ENCODE measurements at places on chromosomes 7 and 10.

DNA sequence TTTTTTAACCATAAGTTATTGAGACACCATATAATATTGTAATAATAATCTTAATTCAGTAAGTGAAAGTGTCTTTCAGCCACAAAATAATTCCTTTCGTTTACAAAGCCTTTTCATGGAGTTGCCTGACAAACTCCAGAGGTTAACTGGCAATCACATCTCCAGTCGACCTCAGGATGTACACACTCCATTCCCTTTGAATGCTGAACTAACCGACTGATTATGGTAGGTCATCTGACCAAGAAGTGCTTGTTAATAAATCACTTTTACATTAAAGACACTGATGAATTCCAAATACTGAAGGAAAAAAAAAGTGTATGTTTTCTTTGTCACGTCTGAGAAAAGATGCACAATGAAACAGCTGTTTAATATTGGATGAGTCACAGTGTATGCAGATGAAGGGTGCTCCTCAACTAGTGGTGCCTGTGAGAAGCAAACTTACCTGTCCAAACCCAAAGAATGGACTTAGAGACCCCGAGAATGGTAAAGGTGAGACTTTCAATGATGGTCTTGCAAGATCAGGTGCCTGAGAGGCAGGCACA is 348.1 kb upstream of the VWC2 start:
- no peak for DNase-seq

- DNase-seq, result no peak
Measured at GRCh38 chr7:138407792-138408191, 52.3 kb upstream of the TRIM24 start.

GRCh38 chr10:121838149-121838548 is 89.7 kb downstream of the ATE1 start:
- DNase-seq, result no peak

DNA sequence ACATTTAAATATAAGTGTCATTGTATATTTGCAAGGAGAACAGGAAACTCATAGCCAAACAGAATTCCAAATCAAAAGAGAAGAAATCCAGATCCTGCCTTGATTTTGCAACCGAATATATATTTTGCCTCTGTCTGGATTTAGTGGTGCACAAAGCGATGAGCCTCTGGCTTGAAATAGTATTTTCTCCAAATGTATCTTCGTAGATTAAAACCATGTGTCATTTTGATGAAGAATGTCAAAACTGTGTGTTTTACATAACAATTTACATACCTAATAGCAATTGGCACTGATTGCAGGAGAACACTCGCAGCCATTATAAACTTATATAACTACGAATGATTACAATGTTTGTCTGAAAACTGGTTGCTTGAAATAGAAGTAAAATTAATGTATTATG is 156.4 kb downstream of the ARID5B start:
- DNase-seq, result no peak

DNA sequence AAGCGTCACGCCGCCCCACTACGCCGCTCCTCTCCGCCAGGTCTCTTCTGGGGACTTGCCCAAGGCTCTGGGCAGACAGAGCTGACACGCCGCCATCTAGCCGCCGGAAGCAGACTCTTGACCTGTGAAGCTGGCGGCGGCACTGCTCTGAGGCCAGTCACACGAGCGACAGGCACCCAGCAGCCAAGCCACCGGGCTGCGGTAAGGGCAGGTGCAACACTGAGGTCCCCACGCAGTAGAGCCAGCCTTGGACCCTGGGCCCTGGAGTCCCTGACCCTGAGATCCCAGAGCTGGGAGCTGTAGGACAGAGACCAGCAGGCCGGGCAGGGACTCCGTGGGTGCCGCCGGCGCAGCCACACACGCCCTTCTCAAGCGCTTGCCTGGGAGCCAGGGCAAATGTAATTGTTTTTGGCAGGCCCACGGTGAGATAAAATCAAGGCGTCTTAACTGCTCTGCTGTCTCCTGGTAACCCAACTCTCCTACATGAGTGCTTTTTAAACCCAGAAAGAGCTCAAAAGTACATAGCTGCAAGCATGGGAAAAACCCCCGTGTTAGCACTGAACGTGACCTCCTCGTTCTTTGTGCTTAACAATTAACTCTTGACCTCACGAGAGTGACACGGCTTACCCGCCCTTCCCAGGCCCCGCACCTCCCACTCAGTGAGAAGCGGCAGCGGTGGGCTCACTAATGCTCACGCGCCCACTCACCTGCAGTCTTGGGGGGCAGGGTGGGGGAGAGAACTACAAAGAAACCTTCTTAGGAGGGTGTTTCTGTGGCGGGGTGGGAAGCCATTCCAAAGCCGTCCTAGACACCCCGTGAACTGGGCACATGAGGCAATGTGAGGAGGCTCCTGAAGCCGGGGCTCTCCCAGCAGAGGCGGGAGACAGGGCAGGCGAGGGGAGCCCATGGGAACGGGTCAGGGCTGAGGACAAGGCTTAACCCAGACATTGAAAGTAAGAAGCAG is 8.5 kb downstream of the GPER1 start:
- DNase-seq, result no peak

GRCh38 chr10:124515244-124515970 is 53.8 kb downstream of the LHPP start:
- DNase-seq, result no peak

- DNase-seq, result no peak
Measured at GRCh38 chr7:25126751-25127150, 1.7 kb upstream of the CYCS start.

DNA sequence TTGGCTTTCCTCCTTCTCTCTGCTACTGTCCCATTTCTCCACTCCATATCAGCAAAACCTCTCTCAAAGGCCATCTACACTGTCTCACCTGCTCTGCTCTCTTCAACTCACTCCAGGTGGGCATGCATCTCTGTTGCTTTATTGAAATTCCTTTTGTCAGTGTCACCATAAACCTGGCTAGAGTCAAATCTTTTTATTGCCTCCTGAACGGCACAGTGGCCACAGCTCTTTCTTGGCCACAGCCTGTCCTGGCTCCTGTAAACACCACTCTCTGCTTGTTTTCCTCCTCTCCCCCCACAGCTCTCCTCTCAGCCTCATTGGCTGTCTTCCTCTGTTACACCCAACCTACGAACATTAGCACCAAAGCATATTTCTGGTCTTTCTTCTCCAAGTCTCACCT is 31.1 kb upstream of the TMEM273 start:
- DNase-seq, result no peak

All from GDM1 (cell line).